ENCODE measurements at places on chromosomes 2 and 18.

GRCh38 chr2:18799397-18799796 is 210.0 kb upstream of the NT5C1B start:
- no peak for DNase-seq

DNA sequence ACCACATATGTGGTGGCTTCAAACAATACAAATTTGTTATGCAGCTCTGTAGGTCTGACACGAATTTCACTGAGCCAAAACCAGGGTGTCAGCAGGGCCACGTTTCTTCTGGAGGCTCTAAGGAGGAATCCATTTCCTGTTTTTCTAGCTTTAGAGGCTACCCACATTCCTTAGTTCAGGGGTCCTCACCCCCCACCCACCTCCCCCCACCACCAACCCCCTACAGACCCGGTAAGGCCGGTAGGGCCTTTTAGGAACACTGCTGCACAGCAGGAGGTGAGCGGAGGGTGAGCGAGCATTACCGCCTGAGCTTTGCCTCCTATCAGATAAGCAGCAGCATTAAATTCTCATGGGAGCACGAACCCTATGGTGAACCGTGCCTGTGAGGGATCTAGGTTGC is 10.6 kb upstream of the SLC39A10 start:
- DNase-seq: no peak

DNA sequence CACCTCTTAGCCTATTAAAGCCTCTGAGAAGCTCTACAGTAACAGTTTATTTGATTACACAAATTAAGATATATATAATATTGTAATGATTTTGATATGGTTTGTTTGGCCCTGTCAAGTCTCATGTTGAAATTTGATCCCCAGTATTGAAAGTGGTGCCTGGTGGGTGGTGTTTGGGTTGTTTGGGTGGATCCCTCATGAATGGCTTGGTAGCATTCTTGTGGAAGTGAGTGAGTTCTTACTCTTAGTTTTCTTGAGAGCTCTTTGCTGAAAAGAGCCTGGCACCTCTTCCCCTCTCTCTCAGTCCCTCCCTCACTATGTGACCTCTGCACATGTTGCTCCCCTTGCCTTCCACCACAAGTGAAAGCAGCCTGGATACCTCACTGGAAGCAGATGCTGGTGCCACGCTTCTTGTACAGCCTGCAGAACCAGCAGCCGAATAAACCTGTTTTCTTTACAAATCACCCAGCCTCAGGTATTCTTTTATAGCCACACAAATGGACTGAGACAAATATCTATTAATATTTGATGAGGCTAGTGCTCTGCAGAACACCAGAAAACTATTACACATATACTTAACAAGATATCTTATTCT is 52.8 kb downstream of the SLC4A10 start:
- DNase-seq: no peak

DNA sequence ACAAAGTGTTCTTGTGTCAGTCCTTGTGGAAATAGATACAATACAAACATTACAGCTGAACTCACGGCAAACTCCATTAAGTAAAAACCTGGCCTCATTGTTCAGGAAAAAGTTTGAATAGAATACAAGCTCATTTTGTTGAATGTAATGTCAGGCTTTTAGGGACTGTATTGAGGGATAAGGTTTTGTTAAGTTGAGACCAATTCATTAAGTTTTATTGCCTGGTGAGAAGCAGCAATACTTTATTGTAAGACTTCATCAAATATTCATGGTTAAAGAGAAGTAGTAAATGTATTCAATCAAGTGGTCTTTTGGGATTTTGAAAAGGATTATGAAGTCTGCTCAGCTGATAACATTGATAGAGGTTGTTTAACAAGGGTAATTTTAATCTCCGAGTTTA is 35.4 kb upstream of the METAP1D start:
- DNase-seq: no peak

DNA sequence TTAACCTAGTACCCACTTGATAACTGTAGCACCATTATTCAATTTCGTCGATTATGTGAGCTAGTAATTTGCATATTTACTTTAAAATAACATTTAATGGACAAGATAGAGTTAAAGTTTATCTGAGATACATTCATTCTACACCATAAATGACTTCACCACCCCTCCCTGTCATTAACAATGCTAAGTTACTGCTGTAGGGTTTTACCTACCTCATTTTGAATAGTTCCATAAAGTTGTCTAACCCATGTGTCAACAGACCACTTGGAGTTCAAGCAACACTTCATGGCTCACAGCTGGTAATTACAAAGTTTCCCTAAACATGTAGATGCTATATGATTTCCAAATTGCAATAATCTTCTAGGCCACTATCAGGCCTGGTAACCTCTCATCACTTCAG is 127.4 kb upstream of the CYP26B1 start:
- no peak for DNase-seq

DNA sequence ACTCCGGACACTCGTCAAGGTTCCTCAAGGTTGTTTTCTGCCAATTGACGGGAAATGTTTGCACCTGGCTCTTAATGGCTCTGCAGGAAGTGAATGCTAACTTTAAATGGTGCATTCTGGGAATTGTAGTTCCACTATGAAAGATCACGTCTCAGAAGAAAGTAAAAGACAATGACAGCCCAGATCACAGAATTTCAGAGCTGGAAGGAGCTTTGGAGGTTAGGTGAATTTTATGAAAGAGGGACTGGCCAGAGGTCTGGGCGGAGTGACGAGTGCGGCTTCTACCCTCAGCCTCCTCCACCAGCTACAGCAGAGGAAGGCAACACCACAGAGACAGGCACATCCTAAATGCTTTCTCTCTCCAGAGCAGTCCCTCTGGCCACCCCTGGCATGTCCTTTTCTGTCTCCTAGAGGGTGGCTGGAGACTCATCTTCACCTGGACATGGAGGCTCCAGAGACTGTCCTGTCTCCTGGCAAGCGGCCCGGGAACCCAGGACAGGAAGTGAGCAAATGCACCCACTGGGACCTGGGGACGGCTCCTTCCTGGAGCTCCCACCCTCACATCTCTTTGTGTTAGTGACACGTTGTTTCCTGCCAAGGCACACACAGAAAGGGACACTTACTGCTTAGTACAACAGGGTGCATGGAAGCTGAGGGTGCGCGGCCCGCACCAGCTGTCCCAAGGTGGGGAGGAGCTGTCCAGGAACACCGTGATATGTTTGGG is 19.4 kb downstream of the THAP4 start:
- no peak for DNase-seq

- DNase-seq: no peak
Measured at GRCh38 chr2:64036034-64036705, 16.9 kb upstream of the VPS54 start.

GRCh38 chr18:57863706-57864105 is 60.6 kb upstream of the ATP8B1 start:
- DNase-seq: no peak

GRCh38 chr2:167451496-167452289 is 563.4 kb downstream of the XIRP2 start:
- DNase-seq: no peak

DNA sequence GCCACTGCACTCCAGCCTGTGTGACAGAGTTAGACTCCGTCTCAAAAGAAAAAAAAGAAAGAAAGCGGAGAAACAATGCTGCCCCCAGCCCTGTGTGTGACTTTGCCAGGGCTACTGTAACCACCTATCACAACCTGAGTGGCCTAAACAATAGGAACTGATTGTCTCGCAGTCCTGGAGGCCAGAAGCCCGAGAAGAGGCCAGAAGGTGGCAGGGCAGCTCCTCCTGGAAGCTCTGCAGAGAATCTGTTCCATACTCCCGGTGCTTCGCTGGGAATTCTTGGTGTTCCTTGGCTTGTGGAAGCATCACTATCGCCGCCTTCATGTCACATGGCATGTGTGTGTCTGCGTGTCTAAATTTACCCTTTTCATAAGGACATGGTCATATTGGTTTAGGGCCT is 14.4 kb upstream of the RAB17 start:
- DNase-seq: no peak

GRCh38 chr2:237056287-237056875 is 29.3 kb upstream of the COPS8 start:
- DNase-seq: no peak

GRCh38 chr2:195961873-195962272 is 106.8 kb downstream of the DNAH7 start:
- no peak for DNase-seq

- DNase-seq: no peak
Measured at GRCh38 chr2:844715-845114, 105.9 kb upstream of the SNTG2 start.

GRCh38 chr2:233068762-233069418 is 8.7 kb downstream of the INPP5D start:
- DNase-seq: no peak

- DNase-seq: no peak
Measured at GRCh38 chr2:73836141-73836943, 7.6 kb downstream of the STAMBP start.

- DNase-seq: no peak
Measured at GRCh38 chr18:79497638-79498081, 101.9 kb downstream of the NFATC1 start.

DNA sequence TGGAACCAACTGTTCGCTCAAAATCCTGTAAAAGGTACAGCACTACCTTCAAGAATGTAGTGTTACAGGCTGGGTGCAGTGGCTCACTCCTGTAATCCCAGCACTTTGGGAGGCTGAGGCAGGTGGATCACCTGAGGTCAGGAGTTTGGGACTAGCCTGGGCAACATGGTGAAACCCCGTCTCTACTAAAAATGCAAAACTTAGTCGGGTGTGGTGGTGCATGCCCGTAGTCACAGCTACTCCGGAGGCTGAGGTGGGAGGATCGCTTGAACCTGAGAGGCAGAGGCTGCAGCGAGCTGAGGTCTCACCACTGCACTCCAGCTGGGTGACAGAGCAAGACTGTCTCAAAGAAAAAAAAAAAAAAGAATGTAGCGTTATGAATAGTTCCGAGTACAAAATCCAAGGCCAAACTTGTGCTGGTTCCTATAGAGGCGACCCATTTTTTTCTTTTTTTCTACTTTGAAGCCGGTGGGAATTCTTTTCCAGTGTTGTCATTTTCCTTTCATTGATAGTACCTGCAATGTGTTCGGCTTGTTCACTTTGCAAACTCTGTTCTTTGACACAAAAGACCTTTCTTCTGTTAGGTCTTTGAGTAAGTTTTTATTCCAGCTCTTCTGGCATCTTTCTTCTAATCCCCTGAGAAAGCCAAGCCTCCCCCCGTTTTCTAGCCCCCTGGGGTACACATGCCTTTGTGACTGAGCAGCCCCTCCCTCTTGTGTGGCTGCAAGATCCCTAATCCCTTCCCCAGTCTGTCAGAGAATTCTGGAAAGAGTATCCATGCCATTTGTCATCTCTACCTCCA is 25.1 kb downstream of the INPP5D start:
- no peak for DNase-seq

GRCh38 chr2:128577141-128577930 is 258.7 kb upstream of the HS6ST1 start:
- no peak for DNase-seq

DNA sequence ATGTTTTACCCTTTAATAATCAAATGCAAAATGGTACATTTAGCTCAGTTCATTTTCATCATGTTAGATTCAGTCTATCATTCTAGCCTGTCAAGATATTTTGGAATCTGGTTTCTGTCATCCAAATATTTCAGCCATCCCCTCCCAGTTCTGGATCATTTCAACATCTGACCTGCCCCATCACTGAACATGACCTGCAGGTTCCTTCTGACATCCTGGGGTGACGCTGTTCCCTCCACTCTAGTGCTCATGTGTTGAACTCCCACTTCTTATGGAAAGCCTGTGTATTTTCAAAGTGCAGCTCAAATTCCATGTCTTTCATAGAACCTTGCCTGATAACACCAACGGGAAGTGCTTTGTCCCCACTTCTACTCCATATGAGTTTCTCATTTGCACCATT is 320.0 kb upstream of the TNP1 start:
- no peak for DNase-seq

DNA sequence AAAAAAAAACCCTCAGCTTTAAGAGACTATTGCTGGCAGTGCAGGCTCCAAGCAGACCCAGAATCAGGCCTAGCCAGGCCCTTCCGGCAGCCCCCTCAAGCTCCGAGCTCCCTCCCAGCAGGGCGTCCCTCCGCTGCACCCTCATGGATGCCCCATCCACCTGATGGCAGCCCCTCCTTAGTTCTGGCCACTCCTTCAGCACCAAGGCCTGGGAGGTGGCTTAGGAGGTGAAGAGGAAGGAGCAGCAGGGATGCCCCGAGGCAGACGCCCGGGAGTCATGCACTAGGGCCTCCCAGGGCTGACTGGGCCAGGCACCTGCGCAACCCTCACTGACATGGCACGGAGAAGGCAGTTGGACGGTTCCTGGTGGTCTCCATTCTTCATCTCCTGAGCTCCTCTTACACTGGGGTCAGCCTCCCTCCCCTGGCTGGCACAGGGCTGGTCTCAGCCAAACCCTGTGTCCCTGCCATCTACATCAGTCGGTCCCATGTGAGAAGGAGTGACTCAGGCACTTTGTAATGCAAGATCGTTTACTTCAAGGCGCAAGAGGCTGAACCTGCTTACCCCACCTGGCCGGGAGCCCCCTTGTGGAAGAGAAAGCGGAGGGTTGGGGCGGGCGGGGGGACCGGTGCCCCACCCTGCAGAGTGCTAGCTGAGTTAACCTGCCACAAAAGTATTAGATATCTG is 53.5 kb upstream of the ID2 start:
- no peak for DNase-seq

DNA sequence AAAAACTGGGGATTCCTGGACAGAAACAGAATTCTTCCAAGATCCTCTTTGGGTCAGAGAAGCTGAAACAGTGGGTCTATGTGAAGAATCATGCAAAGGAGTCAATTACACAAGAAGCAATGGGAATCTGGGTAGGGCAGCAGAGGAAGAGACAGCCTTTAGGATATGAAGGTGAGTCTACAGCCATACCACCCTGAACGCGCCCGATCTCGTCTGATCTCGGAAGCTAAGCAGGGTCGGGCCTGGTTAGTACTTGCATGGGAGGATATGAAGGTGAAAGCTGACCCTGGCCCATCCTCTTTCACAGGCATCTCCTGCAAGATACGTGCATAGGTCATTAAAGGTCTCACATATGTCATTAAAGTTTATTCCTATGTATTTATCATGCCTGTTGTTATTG is 1080.9 kb upstream of the FANCL start:
- DNase-seq: no peak

- no peak for DNase-seq
Measured at GRCh38 chr18:58541146-58541788, 87.6 kb downstream of the ALPK2 start.

- DNase-seq: no peak
Measured at GRCh38 chr2:238242731-238243495, 3.1 kb upstream of the HES6 start.

Measured in stimulated activated CD8-positive, alpha-beta memory T cell treated with anti-CD3 and anti-CD28 coated beads, Interleukin-2, amount 100 ng/mL, for 1 hour (primary cell).